ENCODE measurements at places on chromosomes 12 and 14.
A peak's percentile ranks its signal among the peaks of the same experiment; 100 is the strongest.

GRCh38 chr12:49545815-49546214 lies 7.0 kb downstream of the KCNH3 start:
- DNase-seq, result no peak

- no peak for DNase-seq
These were observed 407.3 kb downstream of the AEBP2 start for GRCh38 chr12:19846574-19846973.

DNA sequence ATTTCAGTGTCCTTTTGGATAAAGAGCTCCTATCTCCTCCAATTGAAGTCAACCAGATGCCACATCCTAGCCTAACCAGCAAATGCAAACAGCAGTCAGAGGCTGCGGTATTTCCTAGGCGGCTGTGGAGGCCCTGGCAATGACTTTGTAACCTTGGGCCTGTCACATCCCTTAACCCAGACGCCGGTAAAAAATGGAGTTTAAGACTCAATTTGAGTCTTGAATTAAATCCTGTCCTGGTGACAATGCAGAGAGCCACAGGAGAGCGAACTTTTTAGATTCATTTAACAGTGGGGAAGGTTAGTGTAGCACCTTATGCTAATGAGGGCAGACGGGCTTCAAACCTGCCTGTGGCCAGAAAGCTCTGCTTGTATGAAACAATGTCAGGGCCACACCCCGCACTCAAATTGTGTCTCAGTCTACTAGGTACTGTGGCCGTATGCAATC lies 1.3 kb downstream of the C12orf75 start:
- DNase-seq, result no peak

DNA sequence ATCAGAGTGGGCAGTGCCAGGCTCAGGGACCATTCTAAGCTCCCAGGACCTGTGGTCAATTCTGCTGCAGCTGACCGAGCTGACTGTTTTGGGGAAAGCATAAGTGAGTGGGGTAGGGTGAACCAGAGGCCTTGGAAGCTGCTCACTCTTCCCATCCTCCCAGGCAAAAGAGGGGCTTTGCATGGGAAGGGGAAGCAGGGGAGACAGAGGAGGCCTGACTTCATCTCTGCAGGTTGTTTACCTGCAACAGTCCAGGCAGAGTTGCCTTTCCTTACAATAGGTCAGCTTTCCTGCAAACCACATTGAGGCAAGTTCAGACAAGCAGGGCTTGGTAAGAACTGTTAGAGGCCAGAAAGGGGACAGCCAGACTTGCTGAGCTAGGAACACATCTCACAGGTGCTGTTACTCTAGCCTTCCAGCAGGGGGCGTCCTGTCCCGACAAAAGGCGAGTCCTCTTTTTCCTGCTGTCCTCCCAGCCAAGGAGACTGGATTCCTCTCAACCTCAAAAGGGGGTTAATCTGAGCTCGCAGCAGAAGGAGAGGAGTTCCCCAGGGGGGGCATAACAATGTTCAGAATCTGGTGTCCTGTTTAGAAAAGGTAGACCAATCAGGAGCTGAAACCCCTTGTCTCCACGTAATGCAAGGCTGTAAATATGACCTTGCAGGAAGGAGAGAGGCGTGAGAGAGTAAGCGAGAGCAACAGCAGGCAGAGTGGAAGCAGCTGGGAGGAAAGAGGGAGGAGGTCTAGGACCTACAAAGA lies 4.3 kb upstream of the DHRS2 start:
- peak; percentile 67 for DNase-seq

GRCh38 chr12:2691006-2691344 lies 103.8 kb upstream of the FKBP4 start:
- DNase-seq, result no peak

GRCh38 chr12:524167-524951 lies 64.6 kb downstream of the B4GALNT3 start:
- no peak for DNase-seq

GRCh38 chr14:105473677-105474482 lies 741 bp upstream of the CRIP2 start:
- peak; percentile 63 for DNase-seq

- no peak for DNase-seq
These were observed 43.9 kb downstream of the ERC1 start for GRCh38 chr12:1034751-1035457.

GRCh38 chr12:19641235-19642080 lies 202.2 kb downstream of the AEBP2 start:
- no peak for DNase-seq

DNA sequence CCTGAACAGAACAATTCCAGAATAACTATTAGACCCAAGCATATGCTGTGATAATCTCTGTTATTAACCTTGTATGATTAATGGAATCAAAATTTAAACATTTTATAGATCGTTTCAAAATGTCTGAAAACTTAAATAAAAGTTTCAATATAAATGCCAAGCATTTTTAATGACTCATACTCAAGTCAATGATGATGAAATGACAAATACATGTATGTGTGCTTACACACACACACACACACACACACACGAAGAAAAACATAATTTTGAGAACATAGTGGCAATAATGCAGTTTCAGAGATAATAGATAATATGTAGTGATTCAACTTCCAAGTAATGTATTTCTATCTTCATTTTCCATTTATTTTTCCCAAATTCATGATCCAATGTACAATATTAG lies 384.9 kb upstream of the FOXG1 start:
- DNase-seq, result no peak

DNA sequence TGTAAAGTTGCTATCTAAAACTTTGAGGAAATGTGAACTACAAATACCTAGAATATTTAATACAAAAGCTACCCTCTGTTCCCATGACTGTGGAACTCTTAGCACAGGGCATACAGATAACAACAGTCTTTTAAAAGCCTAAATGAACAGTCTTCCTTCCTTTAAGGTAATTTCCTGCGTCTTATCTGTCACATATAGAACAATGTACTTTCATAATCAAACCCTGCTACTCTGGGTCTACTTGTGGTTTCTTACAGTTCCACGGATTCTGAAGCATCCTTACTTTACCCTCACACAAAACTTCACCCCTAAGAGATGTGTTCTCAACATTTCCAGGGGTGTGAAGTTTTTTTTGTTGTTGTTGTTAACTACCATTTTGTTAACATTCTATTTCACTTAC lies 5.1 kb downstream of the PKP2 start:
- no peak for DNase-seq

- DNase-seq, result no peak
These were observed 317.5 kb upstream of the RTL1 start for GRCh38 chr14:101220921-101221510.

DNA sequence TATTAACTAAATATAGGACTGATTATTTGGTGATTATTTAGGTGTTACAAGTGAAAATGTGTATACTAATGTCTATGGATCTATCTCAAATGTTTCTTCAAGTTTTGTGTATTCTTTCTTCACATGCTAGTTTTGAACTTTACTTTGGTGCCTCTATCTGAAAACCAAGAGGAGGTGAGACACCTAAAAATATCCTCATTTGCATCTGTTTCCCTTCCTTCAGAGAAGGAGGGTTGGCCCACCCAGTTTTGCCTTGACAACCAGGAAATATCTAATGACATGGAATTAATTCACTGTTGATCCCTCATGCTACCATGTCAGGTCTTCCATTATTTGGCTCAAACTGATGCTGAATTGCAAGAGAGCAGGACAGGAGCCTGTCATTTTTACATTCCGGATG lies 500.4 kb downstream of the NELL2 start:
- no peak for DNase-seq

DNA sequence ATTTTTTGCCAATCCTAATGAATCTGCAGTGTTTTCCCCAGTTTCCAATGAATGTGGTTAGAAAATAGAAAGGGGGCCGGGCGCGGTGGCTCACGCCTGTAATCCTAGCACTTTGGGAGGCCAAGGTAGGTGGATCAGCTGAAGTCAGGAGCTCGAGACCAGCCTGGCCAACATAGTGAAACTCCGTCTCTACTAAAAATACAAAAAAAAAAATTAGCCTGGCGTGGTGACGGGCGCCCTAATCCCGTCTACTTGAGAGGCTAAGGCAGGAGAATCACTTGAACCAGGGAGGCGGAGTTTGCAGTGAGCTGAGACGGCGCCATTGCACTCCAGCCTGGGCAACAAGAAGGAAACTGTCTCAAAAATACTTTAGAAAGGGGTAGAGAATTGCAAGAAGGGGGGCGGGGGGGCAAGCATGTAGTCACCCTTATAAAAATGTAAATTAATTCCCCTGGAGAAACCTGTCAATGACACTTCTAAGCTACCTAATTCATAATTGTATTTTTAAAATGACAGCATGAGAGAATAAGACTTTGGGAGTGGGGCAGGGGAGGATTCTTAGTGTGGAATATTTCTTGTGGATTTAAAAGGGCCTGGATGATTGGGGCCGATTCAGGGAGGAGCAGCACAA lies 1.7 kb downstream of the KLHDC2 start:
- DNase-seq, result no peak

GRCh38 chr12:43722621-43723020 lies 36.0 kb downstream of the PUS7L start:
- DNase-seq, result no peak

GRCh38 chr12:124582108-124582424 lies 14.7 kb upstream of the NCOR2 start:
- DNase-seq, result no peak

- DNase-seq, result no peak
These were observed 137.6 kb downstream of the GRIN2B start for GRCh38 chr12:13843841-13844240.

DNA sequence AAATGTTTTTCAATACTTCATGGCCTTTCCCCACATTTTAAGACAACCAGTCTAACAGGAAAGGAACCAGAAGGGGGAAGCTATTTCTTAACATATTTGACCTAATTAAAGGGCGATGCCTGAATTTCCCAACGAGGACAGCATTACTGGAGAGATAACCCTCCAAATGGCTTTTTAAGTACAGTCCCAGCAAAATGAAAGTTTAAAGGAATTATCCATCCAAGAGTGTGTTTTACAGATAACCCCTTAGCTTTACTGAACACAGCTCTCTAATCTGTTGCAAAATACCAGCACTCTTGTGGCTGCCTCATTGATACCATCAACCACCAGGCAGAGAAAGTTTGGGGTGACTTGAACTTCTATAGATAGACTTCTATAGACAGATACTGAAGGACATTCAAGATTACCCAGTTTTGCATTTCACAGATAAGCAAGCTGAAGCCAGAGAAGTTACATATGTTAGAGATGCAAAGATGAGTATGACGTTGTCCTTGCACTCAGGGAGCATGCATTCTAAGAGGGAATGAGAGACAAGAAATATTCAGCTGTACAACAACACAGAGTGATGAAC lies 41.3 kb upstream of the DUSP6 start:
- no peak for DNase-seq

DNA sequence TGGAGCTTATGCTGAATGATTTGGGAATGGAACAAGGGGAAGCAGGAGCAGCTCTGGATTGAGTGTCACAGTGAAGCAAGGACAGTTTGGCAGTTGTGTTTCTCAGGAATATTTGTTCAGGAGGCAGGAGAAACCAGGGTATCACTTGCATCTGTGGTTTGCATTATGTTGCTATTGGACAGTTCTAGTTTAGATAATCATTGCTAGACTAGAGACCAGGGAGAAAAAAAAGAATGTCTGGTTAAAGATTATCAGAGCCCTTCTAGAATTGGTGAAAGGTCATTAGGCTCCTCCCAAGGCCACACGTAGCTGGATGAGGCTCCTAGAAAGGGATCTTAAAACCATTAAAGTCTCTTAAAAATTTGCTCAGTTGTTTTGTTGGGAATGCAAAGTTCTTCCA lies 17.0 kb upstream of the SRSF5 start:
- DNase-seq, result no peak

All from memory B cell (primary cell).